ENCODE measurements at places on chromosomes 4 and X.

DNA sequence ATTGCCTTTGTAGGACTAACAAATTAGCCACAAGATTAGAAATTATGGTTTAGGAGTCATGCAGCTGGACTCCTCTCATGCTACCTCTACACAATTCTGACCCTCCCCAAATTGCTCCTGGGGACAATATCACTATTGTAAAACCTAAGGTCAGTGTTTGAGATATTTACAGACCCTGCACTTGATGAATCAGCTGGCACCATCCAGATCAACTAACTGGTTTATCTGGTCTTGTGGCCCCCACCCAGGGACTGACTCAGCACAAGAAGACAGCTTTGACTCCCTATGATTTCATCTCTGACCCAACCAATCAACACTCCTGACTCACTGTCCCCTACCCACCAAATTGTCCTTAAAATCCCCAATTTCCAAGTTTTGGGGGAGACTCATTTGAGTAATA, 192.4 kb downstream of the STPG2 start:
- no peaks in the 10 kb centered on the region for H3K36me3 ChIP-seq
- DNase-seq: no peak
- H3K4me3 ChIP-seq: no peak overlapping the region

DNA sequence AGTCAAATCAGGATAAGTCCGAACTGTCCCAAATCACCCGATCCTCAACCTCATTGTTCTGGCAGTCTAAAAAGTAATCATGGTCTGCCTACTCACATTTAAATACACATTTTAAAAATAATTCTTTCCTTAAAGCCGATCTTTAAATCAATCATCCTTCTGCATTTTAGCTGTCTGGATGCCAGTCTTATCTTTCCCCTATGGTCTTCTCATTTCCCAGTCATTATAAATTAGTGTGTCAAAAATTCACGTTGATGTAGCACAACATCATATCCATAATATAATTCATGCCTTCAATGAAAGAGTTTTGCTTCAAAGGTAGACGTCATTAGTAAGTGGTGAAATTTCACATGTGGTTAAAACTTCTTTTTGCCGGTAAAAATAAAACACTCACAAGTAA, 108.1 kb upstream of the FRG1 start:
- no peaks in the 10 kb centered on the region for H3K36me3 ChIP-seq
- H3K4me3 ChIP-seq: no peak overlapping the region
- DNase-seq: no peak
- no peaks in the 10 kb centered on the region for H3K4me1 ChIP-seq

- H3K4me1 ChIP-seq: peaks cover 25% of the 10 kb centered on the region
- no peak overlapping the region for H3K27ac ChIP-seq
- H3K4me3 ChIP-seq: no peak overlapping the region
- H3K36me3 ChIP-seq: no peaks in the 10 kb centered on the region
- no peaks in the 10 kb centered on the region for H3K27me3 ChIP-seq
Measured at GRCh38 chr4:113636877-113637276, 124.7 kb downstream of the CAMK2D start.

DNA sequence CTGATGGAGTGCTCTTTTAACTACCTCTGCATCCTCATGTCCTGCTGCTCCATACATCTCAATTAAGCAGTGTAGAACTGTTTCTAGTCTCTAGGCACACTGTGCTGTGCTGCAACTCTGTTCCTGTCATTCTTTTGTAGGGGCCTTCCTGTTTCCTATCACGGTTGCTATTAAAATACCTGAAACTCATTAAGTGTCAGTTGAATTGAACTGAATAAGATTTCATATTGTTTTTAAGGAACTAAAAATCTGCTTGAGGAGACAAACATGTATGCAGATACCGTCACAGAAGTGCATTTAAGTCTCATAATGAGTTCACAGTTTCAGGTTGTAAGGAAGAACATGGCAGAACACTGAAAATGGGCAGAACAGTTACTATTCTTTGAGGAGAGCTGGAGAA, 170.1 kb downstream of the LARP7 start:
- H3K36me3 ChIP-seq: no peaks in the 10 kb centered on the region
- no peak for DNase-seq
- no peak overlapping the region for H3K4me3 ChIP-seq
- no peaks in the 10 kb centered on the region for H3K27me3 ChIP-seq
- no peaks in the 10 kb centered on the region for H3K4me1 ChIP-seq

DNA sequence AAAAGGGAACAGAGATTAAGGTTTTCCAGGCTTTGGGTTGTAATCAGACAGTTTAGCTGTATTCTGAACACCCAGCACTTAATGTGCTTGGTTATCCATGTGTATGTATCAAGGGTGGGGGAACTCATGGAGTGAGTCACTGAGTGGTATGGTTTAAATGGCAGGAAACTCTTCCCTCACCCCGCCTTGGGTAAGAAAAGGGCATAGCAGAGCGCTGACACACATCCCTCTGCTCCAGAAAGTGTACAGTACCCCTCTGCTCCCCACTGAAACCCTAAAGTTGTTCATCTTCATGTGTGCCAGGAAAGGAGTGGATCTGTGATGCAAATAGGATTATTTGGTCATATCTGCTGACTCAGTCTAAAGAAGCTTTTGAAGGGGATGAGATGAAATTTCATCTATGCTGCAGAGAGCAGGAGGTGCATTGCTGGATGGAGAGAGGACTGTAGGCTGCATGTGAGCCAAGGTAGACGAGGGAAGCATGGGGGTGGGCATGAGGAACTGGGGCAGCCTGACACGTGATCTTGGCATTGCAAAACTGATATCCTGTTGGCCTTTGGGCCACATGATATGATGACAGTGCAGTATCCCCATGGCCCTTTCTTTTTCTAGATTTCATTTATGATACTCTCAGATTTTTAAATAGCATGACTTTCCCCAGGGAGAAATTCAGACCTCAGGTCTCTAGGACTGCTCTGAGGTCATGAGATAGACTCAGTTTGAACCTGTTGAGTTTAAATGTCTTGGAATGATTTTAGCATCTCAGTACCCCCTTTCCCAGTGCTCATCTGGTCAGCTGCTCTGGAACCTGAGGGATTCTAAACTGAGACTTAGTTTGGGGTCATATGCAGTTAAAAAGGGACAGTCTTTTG, 84.8 kb downstream of the TMEM164 start:
- H3K4me3 ChIP-seq: no peak overlapping the region
- no peaks in the 10 kb centered on the region for H3K27me3 ChIP-seq
- no peak for DNase-seq
- H3K4me1 ChIP-seq: no peaks in the 10 kb centered on the region
- H3K27ac ChIP-seq: no peak overlapping the region

DNA sequence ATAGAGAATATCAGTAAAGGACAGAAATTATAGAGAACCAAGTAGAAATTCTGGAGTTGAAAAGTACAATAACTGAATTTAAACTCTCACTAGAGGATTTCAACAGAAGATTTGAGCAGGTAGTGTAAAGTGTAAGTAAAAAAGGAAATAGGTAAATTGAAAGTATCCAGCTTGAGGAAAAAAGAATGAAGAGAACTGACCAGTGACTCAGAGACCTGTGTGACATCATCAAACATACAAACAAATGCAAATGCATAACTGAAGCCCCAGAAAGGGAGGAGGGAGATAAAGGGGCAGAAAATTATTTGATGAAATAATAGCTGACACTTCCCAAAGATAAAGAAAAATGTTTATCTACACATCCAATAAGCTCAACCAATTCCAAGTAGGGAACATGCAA, 8.3 kb upstream of the SPON2 start:
- H3K27ac ChIP-seq: no peak overlapping the region
- no peak overlapping the region for H3K4me3 ChIP-seq
- DNase-seq: no peak
